Fibroblast of skin of left quadriceps (primary cell): ENCODE measurements at places on chromosomes 5 and 9.

DNA sequence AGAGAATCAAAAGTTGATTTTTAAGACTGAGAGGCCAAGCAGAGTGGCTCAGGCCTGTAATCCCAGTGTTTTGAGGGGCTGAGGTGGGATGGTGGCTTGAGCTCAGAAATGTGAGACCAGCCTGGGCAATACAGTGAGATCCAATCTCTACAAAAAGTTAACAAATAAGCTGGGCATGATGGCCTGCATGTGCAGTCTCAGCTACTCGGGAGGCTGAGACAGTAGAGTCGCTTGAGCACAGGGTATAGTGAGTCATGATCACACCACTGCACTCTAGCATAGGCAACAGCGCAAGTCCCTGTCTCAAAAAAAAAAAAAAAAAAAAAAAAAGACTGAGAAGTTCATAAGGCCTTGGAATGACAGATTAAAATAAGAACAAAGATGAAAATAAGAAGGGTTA, 177.2 kb downstream of the TMEM232 start:
- DNase-seq = no peak

- peak; percentile 88 for DNase-seq
Observed at GRCh38 chr9:36148311-36149051, 11.9 kb downstream of the GLIPR2 start.

GRCh38 chr5:403995-404394, 39.0 kb upstream of the EXOC3 start:
- DNase-seq = no peak

- DNase-seq = no peak
Observed at GRCh38 chr5:542319-543311, 18.4 kb upstream of the SLC9A3 start.

DNA sequence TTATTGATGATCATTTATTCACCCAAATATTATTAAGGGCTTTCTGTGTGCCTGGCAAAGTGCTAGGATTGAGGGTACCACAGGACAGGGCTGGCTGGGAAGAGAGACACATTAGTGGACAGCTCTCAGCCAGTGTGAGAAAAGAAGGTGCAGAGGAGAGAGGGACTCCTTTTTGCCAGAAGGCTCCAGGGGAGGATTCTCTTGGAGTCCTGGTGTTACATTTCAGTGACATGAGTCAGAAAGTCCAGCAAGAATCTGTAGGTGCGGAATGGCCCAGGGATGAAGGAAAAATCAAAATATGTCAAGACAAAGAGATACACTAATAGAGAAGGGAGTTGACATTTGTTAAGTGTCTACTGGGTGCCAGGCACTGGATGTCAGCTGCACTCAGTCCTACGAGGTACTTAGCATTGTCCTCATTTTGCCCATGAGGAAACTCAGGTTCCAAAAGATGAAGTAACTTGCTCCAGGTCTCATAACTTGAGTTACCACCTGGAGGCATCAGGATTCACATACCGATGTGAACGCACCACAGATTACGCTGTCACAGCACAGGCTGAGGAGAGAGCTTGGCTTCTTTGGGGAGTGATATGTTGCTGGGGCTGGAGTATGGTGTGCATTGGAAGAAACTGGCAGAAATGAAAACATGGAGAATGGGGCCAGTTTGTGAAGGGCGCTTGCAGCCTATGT, 60.5 kb downstream of the RASGRF2 start:
- no peak for DNase-seq

DNA sequence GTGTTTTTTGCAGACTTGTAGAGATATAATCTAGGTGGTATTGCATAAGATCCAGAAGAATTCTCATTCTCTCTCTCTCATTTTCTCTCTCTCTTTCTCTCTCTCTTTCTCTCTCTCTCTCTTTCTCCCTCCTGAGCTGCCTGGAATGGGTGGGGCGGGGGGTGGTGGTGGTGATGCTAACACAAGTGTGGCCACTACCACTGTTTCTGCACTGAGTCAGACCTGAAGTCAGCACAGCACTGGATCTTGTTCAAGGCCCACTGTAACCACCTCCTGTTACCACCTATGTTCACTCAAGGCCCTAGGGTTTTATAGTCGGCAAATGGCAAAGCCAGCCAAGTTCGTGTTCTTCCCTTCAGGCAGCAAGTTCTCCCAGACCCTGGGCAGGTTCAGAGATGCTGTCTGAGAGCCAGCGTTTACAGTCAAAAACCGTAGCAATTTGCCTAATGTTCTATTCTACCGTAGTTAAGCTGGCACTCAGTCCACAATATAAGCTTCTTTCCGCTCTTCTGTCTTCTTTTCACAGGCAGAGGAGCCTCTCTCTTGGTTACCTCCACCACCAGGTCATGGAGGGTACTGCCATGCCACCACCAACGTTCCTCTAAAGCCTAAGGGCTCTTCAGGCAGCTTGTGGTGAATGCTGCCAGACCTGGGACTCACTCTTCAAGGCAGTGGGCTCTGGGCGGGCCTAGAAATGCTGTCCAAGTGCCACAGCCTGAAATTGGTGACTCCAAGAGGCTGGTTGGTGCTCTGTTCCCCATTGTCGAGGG, 235.7 kb upstream of the PRR16 start:
- no peak for DNase-seq

GRCh38 chr5:131379723-131380122, 115.9 kb downstream of the CDC42SE2 start:
- no peak for DNase-seq

- DNase-seq = no peak
Observed at GRCh38 chr9:107612136-107612535, 122.6 kb upstream of the KLF4 start.
